Kidney epithelial cell (primary cell): ENCODE measurements at places on chromosomes 2 and 18. TPM values are rescaled to one million over a fixed set of nuclear protein-coding genes. Genes with fewer than 3 reads are reported as not detected.

The CXCR2 gene
- total RNA-seq: not detected in 2 replicates

The ABCG5 gene
- not detected in 2 replicates for total RNA-seq

The CCDC74A gene
- total RNA-seq: 24.2 and 33.3 TPM in 2 replicates

The TNFAIP6 gene
- total RNA-seq: 0.96 and 2.3 TPM in 2 replicates

The CYP27C1 gene
- total RNA-seq: 1.1 and 2.3 TPM in 2 replicates

The LRP2 gene
- 0.21 and 1.4 TPM in 2 replicates for total RNA-seq

The TUBA4B gene
- not detected in 2 replicates for total RNA-seq

The ANKRD30B gene
- 0.07 and 0.08 TPM in 2 replicates for total RNA-seq

The CXCR4 gene
- total RNA-seq: 0.68 and 0.88 TPM in 2 replicates

The CNTNAP5 gene
- not detected in 2 replicates for total RNA-seq

The DSC1 gene
- total RNA-seq: not detected in 2 replicates

The KIF1A gene
- total RNA-seq: 178 and 203 TPM in 2 replicates

The TSPYL6 gene
- not detected in 2 replicates for total RNA-seq

The BMP10 gene
- not detected in 2 replicates for total RNA-seq

The LCT gene
- not detected in 2 replicates for total RNA-seq

The NT5C1B gene
- not detected in 2 replicates for total RNA-seq

The IGFBP2 gene
- total RNA-seq: 298 and 307 TPM in 2 replicates

The SPOPL gene
- 13.7 and 19.3 TPM in 2 replicates for total RNA-seq

The MSH6 gene
- total RNA-seq: 33.6 and 38.8 TPM in 2 replicates

The KCNS3 gene
- 8.9 and 19.1 TPM in 2 replicates for total RNA-seq

The SNTG2 gene
- 0.38 and 0.68 TPM in 2 replicates for total RNA-seq

The SPC25 gene
- 1.8 and 2.0 TPM in 2 replicates for total RNA-seq

The C1GALT1C1L gene
- 1.1 and 1.2 TPM in 2 replicates for total RNA-seq

The RND3 gene
- 231 and 259 TPM in 2 replicates for total RNA-seq

The FN1 gene
- 2,584 and 2,610 TPM in 2 replicates for total RNA-seq

The HTR2B gene
- total RNA-seq: 0.21 and 0.29 TPM in 2 replicates

The DCTN1 gene
- 124 and 129 TPM in 2 replicates for total RNA-seq

The KIAA2012 gene
- total RNA-seq: not detected in 2 replicates

The DYNAP gene
- total RNA-seq: not detected in 2 replicates

The G6PC2 gene
- total RNA-seq: not detected in 2 replicates

The CXCR1 gene
- total RNA-seq: not detected in 2 replicates

The RAB27B gene
- total RNA-seq: 0.96 and 1.6 TPM in 2 replicates

The FBXO41 gene
- total RNA-seq: 7.0 and 9.9 TPM in 2 replicates

The ADGRF3 gene
- 0.07 and 0.08 TPM in 2 replicates for total RNA-seq

The FBXO15 gene
- 2.0 and 2.3 TPM in 2 replicates for total RNA-seq

The RAB6C gene
- 0.04 and 0.34 TPM in 2 replicates for total RNA-seq

The IL1R2 gene
- 0.50 TPM in 1 of 2 replicates, not detected in the other for total RNA-seq

The RFX8 gene
- 0.25 and 3.3 TPM in 2 replicates for total RNA-seq

The NIF3L1 gene
- total RNA-seq: 19.7 and 31.4 TPM in 2 replicates

The TFCP2L1 gene
- 4.5 and 5.9 TPM in 2 replicates for total RNA-seq

The ST6GAL2 gene
- total RNA-seq: 4.5 and 5.3 TPM in 2 replicates

The SATB2 gene
- 5.3 and 5.5 TPM in 2 replicates for total RNA-seq

The GPR55 gene
- not detected in 2 replicates for total RNA-seq

The CPLX4 gene
- total RNA-seq: not detected in 2 replicates

The SF3B6 gene
- 179 and 208 TPM in 2 replicates for total RNA-seq

The CD302 gene
- total RNA-seq: 0.92 and 1.4 TPM in 2 replicates

The ADD2 gene
- total RNA-seq: 8.9 and 9.9 TPM in 2 replicates

The KCNK3 gene
- 13.9 and 15.3 TPM in 2 replicates for total RNA-seq

The SMAD4 gene
- 91.9 and 130 TPM in 2 replicates for total RNA-seq

The EFR3B gene
- total RNA-seq: 2.3 and 3.1 TPM in 2 replicates

The TAF1B gene
- total RNA-seq: 15.0 and 17.7 TPM in 2 replicates

The AGXT gene
- total RNA-seq: 0.25 TPM in 1 of 2 replicates, not detected in the other

The MPV17 gene
- 90.7 and 105 TPM in 2 replicates for total RNA-seq

The CFC1 gene
- not detected in 2 replicates for total RNA-seq

The GRB14 gene
- 6.0 and 9.2 TPM in 2 replicates for total RNA-seq

The SCN7A gene
- total RNA-seq: 0.08 and 0.34 TPM in 2 replicates

The SLC8A1 gene
- 2.8 and 3.2 TPM in 2 replicates for total RNA-seq
